ENCODE measurements at places on chromosomes 12 and 14. TPM values are rescaled to one million over a fixed set of nuclear protein-coding genes. Genes with fewer than 3 reads are reported as not detected.

SCAF11 gene
- total RNA-seq, result 129 TPM

LRRK2 gene
- 426 TPM for total RNA-seq

TAS2R13 gene
- 0.92 TPM for total RNA-seq

PRKCH gene
- total RNA-seq, result 60.9 TPM

PTGER2 gene
- 6.2 TPM for total RNA-seq

NKX2-8 gene
- 1.2 TPM for total RNA-seq

TAC3 gene
- not detected for total RNA-seq

PRH2 gene
- total RNA-seq, result not detected

RIN3 gene
- total RNA-seq, result 70.6 TPM

LRRIQ1 gene
- 10.6 TPM for total RNA-seq

C12orf54 gene
- 0.53 TPM for total RNA-seq

RDH5 gene
- 11.1 TPM for total RNA-seq

ANKRD33 gene
- not detected for total RNA-seq

SCNN1A gene
- 156 TPM for total RNA-seq

ASCL1 gene
- total RNA-seq, result 0.15 TPM

ESYT1 gene
- total RNA-seq, result 114 TPM

TAS2R43 gene
- not detected for total RNA-seq

IKZF4 gene
- total RNA-seq, result 13.1 TPM

DNA sequence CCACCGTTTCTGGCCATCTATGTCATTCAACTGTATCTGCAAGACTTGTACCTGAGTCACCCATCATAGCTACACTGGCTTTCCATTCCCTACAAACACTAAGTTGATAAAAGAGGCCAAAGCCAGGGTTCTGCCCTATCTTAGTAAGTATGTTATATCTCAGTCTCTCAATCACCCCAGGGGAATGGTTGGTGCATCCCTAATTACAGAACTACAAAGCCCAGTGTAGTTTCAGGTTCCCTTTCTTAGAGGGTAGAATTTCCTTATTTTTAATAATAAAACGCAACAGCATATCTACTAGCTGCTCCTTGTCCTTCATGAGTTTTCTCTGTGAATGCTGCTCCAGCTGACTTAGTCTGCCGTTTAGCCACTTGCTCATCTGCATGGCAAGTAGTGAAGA lies 57.6 kb downstream of the ST8SIA1 start:
- DNase-seq, result no peak

GRCh38 chr12:93914281-93914680 lies 234.1 kb upstream of the PLXNC1 start:
- no peak for DNase-seq

DNA sequence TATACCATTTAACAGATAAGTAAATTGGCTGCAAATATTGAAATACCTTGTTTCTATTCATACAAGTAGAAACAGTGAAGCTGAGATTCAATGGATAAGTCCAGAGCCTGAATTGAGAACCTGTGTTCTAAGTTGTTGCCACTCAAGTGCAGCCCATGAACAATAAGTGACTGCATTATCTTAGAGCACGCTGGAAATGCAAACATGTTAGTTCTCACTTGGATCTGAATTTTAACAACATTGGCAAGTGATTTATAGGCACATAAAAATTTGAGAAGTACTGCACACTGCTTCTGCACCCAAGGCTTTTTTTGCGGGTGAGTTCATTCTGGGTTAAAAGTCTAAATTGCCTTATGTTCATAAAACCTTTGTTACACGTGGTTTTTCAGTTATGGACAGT lies 484.3 kb downstream of the NAV3 start:
- DNase-seq, result no peak

DNA sequence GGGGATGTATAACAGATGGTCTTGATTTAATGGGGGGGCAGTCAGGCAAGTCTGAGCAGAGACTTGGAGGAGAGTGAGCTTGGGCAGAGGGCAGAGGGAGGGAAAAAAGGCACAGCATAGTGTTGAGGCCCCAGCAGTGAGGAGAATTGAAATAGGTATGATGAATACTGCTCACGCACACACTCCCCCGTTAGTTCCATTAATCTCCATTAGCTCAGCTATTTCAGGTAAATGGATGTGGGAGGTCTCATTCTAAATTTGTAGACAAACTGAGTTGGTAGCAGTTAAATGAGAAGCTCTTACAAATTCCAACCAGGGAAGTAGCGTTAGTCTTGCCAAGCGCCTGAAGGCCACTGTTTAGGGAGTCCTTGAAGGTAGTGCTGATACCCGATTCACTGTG lies 66.7 kb upstream of the STON2 start:
- no peak for DNase-seq

- DNase-seq, result no peak
These were observed 18.9 kb upstream of the COCH start for GRCh38 chr14:30855345-30856037.

DNA sequence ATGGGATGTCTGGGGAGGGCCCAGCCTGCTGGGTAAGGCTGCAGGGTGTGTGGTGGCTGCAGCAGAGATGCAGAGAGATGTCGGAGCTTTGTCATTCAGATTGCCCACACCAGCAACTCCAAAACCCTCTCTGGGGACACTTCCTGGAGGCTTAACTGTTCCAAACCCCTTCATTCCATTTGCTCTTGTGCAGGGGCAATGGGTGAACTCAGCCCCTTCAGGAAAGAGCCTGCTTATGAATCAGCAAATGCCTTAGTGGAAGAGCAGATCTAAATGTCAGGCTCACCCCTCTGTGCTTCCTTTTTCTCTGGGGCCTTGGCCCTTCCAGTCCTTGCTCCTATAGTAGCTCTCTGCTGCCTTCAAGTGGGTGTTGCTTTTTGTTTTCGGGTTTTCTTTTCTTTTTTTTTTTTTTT lies 36.7 kb upstream of the GPATCH2L start:
- no peak for DNase-seq

GRCh38 chr14:64064447-64064846 lies 211.6 kb downstream of the SYNE2 start:
- no peak for DNase-seq

DNA sequence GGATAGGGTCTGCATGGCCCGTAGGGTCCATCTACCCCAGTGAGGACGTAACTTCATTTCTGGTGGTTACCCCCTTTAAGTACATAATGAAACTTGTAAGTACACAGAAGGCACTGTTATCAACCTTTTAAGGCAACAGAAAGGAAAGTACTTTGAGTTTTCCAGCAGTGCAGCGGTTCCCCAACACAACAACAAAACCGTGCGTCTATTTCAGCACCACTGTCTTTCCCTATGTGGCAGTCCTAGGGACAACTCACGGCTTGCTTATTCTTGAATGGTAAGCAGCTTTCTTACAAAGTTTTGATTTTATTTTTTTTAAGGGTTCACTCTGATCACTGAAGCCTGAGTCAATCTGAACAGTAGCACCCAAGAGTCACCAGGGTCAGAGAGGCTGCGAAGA lies 46.3 kb downstream of the FOXN3 start:
- no peak for DNase-seq

DNA sequence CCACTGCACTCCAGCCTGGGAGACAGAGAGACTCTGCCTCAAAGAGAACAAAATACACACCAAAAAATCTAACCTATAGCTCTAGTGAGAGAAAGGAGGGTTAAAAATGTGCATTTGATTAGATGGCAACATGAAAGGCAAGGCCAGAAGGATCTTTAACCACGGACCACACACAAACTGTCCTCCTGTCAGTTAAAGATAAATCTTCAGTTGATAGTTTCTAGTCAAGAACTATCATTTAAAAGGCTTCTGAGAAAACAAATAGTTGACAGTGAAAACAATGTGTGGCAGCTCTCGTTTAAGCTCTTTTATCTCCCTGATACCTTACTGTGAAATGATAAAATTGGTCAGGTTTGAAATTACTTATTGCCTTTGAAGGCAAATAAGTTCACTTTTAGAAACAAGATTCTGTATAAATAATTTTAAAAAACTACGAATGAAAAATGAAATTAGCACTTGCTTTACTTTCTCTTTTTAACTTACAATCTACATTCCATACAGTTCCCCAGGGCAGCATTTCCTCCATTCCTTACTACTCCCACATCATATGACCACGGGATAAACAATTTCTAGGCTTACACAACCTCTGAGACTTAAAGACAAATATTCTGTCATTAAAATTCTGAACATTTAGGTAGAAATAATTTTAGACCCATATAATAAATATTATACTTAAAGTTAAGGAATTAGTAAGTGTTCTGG lies 71.4 kb upstream of the GNPNAT1 start:
- DNase-seq, result no peak

DNA sequence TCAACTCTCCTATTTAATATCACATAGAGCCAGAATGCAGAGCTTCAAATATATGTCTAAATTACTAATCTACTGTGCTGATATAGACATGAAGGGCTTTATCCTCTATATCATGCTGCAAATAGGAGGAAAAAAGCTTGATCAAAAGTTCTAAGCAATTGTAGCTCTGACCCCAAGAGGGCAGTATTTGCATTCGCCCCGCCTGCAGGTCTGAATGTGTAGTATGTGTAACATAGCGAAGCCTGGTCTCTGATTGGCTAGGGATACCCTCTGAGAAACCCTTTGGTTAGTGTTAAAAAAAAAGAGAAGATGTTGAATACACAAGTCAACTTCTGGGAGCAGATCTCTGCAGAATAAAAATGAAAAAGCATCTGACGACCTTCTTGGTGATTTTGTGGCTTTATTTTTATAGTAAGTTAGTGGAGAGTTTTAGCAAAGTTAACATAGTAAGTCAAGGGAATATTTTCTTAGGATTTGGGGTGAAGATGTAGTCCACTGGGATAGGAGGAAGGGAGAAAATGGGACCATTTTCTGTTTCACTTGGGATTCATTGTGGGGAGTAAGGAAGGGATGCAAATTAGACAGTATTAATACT lies 151.6 kb upstream of the OR4E1 start:
- DNase-seq, result no peak

DNA sequence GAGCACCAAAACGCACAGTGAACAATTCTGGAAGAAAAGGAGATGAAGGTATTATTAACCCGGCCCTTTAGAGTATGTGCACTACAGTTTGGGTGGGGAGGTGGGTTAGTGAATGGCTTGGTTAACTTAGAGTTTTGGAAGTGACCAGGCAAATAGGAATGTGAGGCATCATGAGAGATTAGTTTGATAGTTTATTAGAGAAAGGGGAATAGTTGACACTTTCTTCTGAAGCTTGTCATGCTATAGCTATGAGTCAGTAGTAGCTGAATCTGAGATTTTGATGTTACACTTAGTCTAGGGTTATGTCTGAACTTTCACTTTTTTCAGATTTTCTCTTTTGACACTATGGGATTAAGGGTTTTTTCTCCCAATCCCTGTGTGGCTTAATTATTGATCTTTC lies 567.2 kb downstream of the SNAPC1 start:
- DNase-seq, result no peak

DNA sequence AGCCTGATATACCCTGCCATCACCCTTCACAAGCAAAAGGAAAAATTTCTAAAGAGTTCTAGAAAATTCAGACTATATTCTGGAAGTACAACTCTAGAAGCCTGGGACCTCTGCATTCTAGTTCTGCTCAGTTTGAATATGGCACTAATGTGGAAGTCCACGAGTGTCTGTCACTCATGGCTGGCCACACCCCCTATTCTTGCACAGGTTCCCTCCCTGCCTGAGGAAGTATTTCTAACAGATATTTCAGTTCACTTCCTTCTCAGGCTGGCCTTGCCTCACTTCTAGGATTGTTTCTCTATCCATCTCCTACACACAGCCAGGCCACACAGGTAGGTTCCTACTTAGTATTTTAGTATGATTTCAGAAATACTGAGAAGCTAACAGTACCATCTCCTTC lies 67.4 kb downstream of the PHLDA1 start:
- peak; percentile 82 for DNase-seq

- DNase-seq, result no peak
These were observed 88.5 kb downstream of the GCH1 start for GRCh38 chr14:54814076-54814475.

- DNase-seq, result no peak
These were observed 54.6 kb upstream of the CCDC175 start for GRCh38 chr14:59631237-59631636.

DNA sequence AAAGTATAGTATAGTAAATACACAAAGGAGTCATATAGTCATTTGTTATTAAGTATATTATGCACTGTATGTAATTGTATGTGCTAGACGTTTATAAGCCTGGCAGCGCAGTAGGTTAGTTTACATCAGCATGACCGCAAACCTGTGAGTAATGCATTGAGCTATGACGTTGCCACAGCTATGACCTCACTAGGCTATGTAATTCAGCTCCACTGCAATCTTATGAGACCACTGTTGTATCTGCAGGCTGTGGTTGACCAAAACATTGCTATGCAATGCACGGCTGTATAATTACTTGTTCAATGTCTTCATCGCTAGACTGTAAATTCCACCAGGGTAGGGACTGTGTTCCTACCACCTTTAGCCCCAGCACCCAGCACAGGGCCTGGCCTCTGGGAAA lies 53.2 kb upstream of the VASH1 start:
- no peak for DNase-seq

DNA sequence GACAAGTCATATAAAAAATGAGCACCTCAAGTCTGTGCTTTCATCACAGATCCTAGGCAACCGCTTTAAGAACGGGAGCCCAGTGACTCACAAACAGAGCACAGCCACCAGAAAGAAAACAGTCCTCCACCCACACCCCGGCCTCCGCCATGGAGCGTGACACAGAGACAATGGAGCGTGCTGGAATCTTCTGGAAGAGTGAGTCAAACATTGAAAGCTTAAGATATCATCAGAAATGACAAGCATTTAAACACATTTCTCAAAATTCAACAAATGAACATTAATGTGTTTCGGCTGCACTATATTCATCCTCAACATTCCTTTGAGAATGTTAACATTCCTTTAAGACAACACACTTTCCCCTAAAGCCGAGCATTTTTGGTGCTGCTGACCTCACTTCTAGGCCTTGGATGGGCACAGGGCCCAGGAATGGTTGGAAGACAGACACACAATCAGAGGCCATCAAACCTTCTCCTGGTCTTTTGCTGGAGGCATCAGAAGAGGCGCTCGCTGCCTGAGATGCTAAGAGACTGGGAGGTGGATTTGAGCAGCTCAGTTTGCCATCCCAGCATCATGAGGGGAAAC lies 23.6 kb upstream of the TMEM132D start:
- DNase-seq, result no peak

GRCh38 chr14:68924186-68925158 lies 54.6 kb downstream of the ACTN1 start:
- peak; percentile 48 for DNase-seq

GRCh38 chr12:1606021-1606622 lies 11.7 kb upstream of the FBXL14 start:
- peak; percentile 96 for DNase-seq

DNA sequence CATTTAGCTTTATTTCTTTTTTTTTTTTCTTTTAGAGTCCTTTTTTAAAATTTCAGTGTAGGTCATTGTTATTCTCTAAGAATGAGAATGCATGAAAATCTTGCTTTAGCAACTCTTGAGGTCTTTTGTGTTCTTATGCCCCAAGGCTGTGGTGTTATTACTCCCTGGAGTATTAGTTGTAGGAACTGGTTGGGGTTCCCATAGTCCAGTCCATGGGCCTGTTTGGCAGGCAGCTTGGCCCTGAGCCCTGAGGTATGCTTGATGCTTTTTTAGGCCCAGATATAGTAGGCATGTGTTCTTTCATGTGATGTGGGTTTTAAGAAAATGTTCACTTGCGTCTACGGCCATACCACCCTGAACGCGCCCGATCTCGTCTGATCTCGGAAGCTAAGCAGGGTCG lies 1.6 kb downstream of the FAM234B start:
- no peak for DNase-seq

Data from lower lobe of right lung (tissue), 2 donors.